ENCODE measurements at places on chromosomes 4 and X.

DNA sequence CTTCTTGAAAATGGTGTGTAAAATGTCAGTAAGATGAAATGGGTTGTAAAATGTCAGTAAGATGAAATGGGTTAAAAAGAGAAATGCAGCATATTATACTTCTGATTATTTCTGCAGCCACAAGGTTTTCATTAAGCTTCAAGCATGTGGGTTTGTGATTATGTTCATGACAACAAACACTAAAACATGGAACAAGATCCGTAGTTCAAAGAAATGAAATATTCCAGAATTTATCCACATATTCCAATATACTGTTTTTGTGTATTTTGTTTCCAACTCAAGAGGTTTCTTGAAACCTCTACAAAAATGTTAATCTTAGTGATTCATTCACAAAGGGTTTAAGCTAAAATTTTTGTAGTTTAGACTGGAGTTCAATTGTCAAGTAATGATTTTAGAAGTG is 84.0 kb downstream of the ADAMTS3 start:
- DNase-seq = no peak

GRCh38 chr4:188435381-188435780 is 296.1 kb downstream of the TRIML1 start:
- no peak for DNase-seq

GRCh38 chrX:118550792-118551191 is 55.2 kb downstream of the DOCK11 start:
- DNase-seq = no peak

GRCh38 chrX:129125122-129125914 is 398.0 kb downstream of the SMARCA1 start:
- DNase-seq = no peak

GRCh38 chrX:16748425-16748824 is 29.0 kb downstream of the SYAP1 start:
- no peak for DNase-seq

Measured in NB4 (cell line).